Upper lobe of left lung (tissue), 6 donors: ENCODE measurements at places on chromosomes 3 and 15. TPM values are rescaled to one million over a fixed set of nuclear protein-coding genes. Genes with fewer than 3 reads are reported as not detected.

DNA sequence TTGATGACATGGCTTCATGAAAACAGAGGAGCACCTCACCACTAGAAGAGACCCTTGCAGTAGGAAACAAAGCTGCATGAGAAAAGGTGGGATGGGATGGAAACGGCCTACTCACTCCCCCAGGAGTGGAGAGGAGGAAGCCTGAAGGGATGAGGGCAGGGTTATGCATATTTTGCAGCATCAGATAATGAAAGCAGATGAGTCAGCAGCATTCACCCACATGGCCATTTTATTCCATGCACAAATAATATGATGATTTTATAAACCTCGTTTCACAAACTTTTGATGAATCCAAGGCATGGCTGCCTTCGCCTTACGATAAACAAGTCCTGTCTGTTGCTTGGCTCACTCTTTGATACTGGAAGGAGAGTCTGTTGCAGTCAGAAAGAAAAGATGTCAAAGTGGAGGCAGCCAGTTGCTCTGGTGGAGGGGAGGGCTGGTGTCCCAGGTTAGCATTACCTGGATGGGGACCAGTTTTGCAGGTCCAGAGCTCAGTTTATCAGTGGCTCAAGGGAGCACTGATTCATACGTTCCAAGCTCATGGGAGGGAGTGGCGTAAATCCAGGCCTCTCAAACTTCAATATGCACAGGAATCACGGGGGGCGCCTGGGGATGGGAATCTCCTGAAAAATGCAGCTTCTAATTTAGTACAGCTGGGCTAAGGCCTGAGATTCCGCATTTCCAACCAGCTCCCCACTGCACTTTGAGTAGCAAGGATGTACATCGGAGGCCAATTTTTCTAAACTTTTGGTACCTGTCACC, 9.2 kb upstream of the EHD4 start:
- DNase-seq: no peak

- no peak for DNase-seq
These were observed 174.4 kb downstream of the SERPINI1 start for GRCh38 chr3:167909952-167910351.

- DNase-seq: no peak
These were observed 474 bp upstream of the FEZF2 start for GRCh38 chr3:62373714-62374333.

DNA sequence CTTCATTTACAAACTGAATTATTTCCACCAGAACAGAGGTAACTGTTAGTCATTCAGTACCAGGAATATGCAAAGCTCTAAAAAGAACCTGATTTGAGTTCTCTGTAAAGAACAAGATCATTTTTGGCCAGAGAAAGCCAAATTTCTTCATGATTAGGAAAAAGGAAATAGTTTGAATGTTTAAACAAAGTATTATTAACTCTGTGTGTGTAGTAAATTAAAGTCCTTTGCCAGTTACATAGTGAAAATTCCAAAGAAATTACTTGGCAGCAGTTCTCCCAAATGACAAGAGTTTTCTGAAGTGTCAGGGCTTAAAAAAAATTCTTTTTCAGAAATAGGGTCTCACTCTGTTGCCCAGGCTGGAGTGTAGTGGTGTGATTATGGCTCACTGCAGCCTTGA, 24.5 kb downstream of the QTRT2 start:
- DNase-seq: no peak

- DNase-seq: no peak
These were observed 1.6 kb upstream of the SHOX2 start for GRCh38 chr3:158107605-158108444.

GRCh38 chr15:44734839-44735481, 1.4 kb upstream of the TRIM69 start:
- no peak for DNase-seq

DNA sequence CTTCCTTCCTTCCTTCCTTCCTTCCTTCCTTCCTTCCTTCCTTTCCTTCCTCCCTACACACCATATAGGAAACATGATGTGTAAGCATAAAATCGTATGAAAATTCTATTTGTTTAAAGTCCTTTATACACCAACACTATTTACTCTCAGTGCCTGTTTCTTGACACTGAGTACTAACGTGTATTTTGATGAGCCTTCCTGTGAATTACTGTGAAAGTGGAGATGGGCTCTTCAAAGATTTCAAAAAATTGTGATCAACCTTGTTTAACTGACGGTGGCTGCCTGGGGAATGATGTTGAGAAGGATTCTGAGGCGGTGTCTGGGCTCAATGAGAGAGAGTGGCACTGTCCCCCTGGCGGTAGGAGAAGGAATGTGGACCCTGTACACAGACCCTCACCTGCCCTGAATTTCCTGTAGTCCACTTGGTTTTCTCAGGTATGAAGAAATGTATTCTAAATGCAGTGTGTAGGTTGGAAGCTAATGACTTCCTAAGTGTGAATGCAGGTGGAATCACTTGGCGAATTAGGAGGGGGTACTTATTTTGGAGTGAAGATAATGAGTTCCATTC, 237.9 kb downstream of the GAP43 start:
- no peak for DNase-seq

- no peak for DNase-seq
These were observed 828.4 kb upstream of the DPPA4 start for GRCh38 chr3:110165753-110166152.

DNA sequence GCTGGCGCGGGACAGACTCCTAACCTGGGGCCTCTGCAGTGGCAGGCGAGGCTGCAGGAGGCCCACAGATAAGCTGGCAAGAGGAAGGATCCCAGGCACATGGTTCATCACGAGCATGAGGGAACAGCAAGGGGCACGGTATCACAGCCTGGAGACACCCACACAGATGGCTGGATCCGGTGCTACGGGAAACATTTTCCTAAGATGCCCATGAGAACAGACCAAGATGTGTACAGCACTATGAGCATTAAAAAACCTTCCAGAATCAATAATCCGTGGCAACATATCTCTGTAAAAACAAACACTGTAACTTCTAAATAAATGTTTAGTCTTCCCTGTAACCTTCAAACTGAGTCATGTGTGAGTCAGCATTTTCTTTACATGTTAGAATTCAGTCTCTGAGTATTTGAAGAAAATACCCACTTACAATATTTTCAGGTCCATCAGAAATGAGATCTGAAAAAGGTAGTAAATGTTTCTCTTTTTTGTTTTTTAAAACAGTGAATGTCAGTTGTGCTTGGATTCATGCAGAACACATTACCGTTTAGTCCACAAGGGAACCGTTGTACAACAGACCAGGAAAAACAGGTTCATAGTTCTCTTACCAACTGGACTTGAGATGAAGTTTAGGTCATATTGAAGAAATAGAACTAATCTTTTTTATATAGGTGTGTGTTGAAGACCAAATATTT, 75.9 kb downstream of the BOC start:
- peak; percentile 33 for DNase-seq

- DNase-seq: no peak
These were observed 120.2 kb downstream of the TFDP2 start for GRCh38 chr3:142029052-142029642.

DNA sequence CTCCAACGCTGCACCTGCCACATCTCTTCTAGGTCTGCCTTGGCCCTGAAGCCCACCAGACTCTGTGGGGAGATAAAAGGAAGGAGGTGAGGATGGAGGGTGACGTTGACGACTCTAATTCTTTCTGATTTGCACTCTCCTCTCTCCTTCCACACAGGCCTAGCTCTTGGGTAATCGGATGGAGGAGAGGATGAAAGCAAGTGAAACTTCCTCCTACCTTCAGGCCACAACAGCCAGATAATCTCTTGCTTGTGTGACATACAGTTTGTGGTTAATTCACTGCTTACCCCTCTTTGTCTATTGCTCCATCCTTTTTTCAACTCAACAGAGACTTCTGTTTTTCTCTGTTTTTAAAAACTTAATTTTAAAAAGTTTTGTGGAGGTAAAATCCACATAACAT, 208.1 kb downstream of the SV2B start:
- no peak for DNase-seq

GRCh38 chr15:64981812-64982431, 7.8 kb downstream of the SPG21 start:
- no peak for DNase-seq

Gene PRRT3
- total RNA-seq: 6.3 TPM

Gene PLSCR4
- 56.4 TPM for total RNA-seq

Gene HAPLN3
- total RNA-seq: 3.5 TPM
